ENCODE measurements at places on chromosomes 4 and X.

- DNase-seq, result no peak
Measured at GRCh38 chrX:136666088-136666487, 18.1 kb downstream of the CD40LG start.

- DNase-seq, result no peak
Measured at GRCh38 chr4:139436122-139436521, 17.8 kb upstream of the RAB33B start.

DNA sequence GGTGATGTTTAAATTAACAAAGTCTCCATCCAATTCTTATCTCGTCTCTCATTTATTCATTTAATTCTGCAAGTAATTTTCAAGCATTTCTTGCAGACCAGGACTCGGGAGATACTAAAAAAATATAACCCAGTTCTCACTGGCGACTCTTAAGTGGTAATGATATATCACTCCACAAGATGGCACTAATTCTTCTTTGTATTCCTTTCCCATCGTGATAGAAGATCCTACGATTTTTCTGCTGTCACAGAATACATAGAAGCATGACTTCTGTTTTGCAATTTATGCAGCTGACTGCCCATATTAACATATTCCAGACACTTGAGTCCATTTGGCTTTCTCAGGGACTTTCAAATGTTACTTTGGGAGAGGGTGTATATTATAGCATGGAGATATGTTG is 64.0 kb upstream of the FGF13 start:
- no peak for DNase-seq

GRCh38 chrX:133090236-133090809 is 6.6 kb downstream of the USP26 start:
- no peak for DNase-seq

GRCh38 chr4:105126311-105127169 is 20.1 kb upstream of the TET2 start:
- no peak for DNase-seq

DNA sequence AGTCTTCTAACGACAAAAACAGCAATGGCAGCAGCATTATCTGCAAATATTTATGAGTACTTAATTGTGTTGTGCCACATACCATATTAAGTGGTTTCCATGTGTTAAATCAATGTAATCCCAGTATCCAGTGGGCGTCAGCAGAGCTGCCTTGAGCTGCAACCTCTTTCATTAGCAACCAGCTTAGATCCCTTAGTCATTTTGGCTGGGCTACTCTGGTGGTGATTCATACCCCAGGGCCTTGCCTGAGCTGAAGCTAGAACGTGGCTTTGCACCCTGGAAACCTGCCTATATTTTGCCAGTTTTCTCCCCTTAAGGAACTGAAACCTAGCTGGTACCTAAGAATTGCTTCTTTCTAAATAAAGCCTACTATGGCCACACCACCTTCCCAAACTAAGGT is 474.3 kb upstream of the FTHL17 start:
- DNase-seq, result no peak

- DNase-seq, result peak; percentile 91
Measured at GRCh38 chrX:6053141-6053540, 175.5 kb downstream of the NLGN4X start.

DNA sequence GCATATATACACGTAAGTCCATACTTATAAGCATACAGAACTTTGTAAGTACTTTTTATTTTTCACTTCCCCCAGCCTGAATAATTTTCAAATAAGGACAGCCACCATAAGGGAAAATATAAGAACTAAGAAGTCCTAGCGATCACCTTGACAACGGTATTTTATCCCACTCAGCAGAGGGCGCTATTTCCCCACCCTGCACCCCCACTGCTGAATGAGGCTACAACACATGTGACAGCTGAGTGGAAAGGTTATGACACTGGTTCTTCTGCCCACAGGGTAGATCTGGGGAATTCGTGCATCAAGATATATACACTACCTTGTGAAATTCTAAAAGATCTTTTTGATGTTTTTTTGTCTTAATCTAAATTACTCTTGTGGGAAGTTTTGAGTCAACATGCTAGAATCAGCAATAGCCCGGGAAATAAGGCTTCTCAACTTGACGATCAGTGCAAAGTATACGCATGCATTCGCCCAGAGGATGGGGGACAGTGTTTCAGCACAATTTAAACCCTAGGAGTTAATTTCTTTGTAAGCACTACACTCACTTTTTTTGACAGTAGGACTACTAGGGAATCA is 151.5 kb downstream of the CORIN start:
- no peak for DNase-seq

DNA sequence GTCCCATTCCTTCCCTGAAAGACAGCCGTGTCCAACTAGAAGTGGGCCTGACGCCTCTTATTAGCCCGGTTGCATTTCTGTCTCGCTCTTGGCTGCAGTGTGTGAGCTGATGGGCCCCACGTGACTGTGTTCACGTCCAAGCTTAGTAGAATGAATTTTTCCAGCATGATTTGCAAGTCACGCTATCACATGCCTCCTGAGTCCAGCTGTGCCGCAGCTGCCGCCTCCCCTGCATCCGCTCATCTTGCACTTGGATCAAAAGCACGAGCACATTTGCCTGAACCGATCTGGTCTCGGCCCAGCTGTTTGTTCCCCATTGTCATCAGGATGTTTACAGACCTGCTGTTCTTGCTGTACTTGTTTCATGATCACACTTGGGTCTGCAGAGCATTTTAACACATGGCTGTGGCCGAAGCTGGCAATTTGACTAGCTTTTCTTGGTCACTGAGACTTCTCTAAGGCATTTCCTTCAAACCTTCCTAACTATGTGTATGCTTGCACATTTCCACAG is 126.5 kb downstream of the KIT start:
- DNase-seq, result no peak

- no peak for DNase-seq
Measured at GRCh38 chr4:41528512-41529205, 9.3 kb upstream of the LIMCH1 start.

DNA sequence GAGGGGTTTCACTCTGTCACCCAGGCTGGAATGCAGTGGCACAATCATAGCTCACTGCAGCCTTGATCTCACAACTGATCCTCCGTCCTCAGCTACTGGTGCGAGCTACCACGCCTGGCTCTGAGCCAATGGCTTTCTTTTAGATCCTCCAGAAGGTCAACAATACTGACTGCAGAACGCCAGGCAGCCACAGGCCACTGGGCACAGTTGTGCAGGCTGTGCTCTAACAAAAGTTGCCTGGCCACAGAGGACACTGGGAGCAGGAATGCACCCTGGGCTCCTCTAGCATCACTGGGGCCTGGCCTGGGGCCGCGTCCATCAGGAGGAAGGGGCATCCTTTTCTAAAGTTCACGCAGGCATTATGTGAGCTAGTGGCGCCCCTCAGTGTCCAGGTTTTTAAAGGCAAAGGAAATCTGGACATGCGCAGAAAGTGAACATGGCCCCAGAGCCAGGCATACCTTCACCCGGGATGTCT is 14.9 kb upstream of the PORCN start:
- DNase-seq, result peak; percentile 5

DNA sequence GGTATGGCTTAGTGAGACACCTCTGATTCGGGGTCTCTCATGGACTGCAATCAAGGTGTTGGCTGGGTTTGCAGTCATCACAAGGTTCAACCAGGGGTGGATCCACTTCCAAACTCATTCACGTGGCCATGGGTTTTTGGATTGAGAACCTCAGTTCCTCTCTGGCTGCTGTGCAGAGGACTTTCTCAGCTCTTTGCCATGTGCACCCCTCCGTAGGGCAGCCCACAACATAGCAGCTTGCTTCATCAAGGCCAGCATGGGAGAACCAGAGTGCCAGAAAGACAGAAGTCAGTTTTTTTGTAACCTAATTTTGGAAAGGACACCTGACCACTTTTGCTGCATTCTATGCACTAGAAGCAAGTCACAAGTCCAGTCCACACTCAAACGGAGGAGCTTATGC is 154.9 kb downstream of the PJA1 start:
- DNase-seq, result no peak

- DNase-seq, result no peak
Measured at GRCh38 chr4:156977435-156978160, 6.0 kb upstream of the PDGFC start.

GRCh38 chr4:107913283-107913899 is 18.0 kb upstream of the CYP2U1 start:
- DNase-seq, result peak; percentile 41

DNA sequence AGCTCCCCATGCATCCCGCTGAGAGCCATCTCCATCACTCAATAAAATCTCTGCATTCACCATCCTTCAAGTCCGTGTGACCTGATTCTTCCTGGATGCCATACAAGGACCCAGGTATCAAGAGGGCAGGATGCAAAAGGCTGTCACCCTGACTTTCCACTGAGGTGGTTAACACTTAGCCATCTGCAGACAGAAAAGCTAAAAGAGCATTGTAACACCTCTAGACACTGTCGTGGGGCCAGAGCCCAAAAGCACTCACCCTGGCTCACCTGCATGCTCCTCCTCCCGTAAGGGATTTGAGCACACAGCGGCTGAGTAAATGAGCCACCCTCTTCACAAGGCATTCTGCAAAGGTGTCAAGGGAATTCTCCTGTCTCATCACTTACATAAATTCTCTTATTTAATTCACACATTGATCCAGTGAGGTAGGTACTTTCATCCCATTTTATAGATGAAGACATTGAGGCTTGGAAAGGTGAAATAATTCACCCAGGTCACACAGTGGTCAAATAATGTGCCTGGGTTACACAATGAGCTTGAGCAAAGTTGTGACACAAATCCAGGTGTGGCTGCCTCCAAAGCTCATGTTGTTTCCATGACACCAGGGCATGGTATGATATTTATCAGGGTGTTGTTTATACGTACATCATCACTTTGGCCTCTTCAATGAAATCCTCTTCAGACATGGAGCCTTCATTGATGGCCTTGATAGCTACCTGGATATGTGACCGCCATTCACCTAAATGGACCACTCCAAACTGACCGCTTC is 48.0 kb downstream of the TXK start:
- DNase-seq, result no peak

DNA sequence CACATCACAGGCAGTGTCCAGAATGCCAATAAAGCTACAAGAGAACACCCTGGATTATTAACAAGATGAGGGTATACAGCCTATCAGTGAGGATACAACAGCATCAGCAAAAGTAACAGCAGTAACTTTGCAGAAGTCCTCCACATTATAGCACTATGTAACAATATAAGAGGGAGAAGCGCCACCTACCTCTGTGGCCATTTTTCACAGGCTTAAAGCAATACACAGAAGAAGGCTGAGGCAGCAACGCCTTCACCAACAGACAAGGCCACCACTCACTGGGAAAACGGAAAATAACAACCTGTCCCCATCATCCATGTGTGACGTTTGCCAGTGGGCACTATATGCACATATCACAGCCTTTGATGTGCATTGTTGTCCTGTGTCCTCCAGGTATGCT is 12.5 kb downstream of the RTL8B start:
- no peak for DNase-seq

DNA sequence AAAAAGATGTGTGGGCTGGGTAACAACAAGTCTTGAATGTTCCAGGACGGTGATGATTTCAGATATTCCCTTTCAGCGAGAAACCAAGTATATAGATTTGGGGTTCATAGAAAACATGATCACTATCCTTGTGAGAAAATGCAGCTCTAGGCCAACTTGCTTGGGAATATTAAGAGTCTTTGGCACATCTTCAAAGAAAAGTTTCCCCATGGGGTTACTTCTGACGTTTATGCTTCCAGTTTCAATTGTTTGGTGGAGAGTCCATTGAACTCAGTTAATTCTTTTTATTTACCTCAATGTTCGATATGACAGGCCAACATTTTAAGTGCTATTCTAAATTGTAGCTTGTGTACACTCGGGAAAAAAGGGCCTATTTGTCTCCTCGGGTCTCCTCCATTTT is 126.7 kb downstream of the NHS start:
- DNase-seq, result no peak

DNA sequence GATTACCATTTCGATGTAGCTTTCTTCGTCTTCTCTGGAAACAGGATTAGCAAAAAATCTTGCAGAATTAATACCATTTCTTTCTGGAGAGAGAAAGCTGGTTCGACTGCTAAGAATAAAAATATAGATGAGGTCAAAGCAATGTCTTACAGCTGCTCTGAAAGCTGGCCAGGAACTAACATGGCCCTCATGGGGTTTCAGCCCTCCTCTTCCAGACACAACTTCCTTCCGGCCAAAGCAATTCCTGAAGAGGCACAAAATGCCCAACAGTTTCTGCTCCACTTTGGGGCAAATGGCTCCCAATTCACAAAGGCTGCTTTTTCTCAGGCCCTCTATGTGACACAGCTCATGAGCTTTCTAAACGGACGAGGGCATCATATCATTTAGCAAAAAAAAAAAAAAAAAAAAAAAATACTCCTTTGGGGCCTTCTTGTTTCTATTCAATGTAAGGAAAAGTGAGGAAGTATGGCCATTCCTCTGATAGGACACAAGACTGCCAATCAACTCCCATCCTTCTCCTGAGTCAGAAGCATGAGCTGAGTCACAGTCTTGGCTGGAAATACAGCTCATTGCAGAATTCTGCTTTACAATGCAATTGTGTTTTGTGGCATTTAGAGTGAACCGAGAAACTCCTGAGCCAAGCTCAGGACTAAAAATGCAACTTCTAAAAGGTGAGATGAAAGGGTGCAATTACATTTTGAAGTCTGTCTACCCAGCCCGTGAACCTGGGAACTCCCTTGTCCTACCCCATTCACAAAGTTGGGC is 42.7 kb upstream of the CTAG2 start:
- DNase-seq, result no peak

- DNase-seq, result no peak
Measured at GRCh38 chr4:10164877-10165283, 48.3 kb upstream of the WDR1 start.

DNA sequence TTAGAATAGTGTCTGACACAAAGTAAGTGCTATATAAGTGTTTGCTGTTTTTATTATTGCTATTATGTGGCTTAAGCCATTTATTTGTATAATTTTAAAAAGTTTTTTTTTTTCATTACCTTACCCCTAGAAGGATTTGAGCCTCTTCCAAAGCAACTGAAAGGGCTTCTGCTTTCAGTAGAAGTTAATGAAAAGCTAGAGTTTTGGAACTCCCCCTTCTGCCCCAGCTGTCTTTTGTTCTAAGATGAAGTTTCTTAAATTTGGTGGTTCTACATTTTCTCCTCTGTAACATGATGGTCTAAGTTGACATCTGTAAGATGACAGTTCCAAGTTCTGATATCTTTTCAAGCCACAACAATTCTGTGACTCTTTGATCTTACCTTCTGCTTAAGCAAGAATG is 30.3 kb downstream of the FHIP1A start:
- no peak for DNase-seq

DNA sequence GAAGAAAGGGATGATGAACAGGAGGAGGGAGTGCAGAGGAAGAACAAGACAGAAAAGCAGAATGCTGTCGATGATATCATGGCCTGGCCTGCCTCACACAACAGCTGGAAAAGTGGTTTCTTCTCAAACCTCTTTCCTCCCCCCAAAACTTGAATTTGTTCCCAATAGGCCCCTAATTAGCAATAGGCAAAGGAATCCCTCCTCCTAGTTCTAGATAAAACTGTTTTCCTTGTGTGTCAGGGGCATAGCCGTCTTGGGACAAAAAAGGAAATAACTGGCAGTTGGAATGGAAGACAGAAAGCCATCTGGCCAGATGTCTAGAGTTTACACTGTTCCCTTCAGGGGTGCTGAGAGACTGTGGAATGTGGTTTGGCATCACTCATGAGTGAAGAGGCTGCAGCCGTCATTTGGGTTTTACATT is 177.8 kb upstream of the C1QTNF7 start:
- DNase-seq, result no peak

GRCh38 chr4:139528377-139529005 is 27.5 kb downstream of the SETD7 start:
- DNase-seq, result no peak
